IMR-90 (cell line): ENCODE measurements at places on chromosomes 3 and 15. TPM values are rescaled to one million over a fixed set of nuclear protein-coding genes. Genes with fewer than 3 reads are reported as not detected.

DNA sequence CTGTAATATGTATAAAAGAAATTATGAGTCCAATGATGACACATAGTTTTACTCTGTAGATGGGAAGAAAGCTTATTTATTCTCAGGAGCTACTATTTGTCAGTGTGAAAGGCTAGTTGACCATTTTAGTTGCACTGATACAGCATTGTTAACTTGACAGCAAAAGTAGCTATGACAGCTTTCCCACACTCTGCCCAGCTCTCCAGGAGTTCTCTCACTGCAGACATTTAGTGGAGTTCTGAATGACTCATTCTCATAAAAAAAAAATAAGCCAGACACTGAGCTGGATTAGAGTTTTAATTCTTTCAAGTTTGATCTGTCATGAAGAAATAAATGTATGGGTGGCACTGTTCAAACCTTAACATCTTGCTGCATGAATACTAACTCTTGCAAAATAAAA, 77.2 kb upstream of the CFAP20DC start:
- DNase-seq: peak; percentile 83

GRCh38 chr3:39106851-39107387, 508 bp downstream of the GORASP1 start:
- peak; percentile 50 for DNase-seq

ITPKA gene
- 1.1 and 1.4 TPM in 2 replicates for total RNA-seq

UPK1B gene
- total RNA-seq: 0.28 and 0.36 TPM in 2 replicates

DNA sequence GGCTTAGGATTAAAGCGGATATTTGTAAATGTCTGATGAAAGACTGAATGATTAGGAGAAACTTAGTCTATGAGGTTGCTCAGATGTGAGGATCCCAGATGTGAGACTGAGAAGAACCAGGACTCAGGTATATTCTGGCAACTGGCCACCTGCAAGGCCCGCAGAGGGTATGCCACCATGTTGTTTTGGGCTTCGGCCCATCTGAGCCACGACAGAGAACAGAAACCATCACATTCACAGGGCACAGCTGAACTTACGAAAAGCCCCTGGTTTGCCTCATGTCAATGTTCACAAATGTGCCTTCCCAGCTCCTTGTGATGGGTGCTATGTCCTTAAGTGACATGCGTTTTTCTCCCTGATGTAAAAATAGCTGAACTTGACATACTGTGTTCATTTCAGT, 412.5 kb upstream of the RORA start:
- DNase-seq: no peak

DNA sequence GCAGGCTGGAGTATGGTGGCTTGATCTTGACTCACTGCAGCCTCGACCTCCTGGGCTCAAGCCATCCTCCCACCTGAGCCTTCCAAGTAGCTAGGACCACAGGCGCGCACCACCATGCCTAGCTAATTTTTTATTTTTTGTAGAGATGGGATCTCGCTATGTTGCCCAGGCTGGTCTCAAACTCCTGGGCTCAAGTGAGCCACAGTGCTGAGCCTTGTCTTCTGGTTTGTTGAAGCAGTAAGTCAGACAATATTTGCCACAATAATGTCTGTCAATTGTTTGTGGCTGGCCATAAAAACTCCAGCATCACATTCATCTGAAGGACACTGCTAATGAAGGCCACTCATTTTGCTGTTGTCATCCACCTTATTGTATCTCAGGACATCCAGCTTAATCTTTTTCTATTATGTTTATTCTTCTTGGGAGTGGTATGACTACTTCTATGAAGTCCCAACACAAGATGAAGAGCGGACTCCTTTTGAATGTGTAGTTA, 185.9 kb downstream of the FNDC3B start:
- DNase-seq: no peak

DNA sequence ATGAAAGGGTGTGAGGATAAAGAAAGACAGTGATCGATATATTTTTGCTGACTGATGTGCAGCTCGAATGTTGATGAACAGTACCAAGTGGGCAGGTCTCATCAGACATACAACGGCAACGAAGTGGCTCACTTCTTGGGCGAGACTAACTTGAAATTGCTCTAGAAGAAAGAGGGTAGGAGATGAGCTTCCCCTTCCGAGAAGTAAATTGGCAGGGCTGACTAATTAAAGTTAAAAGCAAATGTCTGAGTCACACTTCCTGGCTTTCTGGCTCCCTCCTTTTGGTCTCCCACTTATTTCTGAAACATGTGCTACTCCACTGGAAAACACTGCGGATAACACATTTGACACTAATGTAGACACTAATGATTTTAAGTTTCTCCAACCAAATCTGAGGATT, 228.3 kb downstream of the ABHD5 start:
- no peak for DNase-seq

CCDC191 gene
- total RNA-seq: 0.72 and 0.83 TPM in 2 replicates

GRCh38 chr3:25781145-25781757, 2.0 kb downstream of the NGLY1 start:
- no peak for DNase-seq

- no peak for DNase-seq
These were observed 22.3 kb upstream of the C2CD4B start for GRCh38 chr15:62187425-62187824.

DNA sequence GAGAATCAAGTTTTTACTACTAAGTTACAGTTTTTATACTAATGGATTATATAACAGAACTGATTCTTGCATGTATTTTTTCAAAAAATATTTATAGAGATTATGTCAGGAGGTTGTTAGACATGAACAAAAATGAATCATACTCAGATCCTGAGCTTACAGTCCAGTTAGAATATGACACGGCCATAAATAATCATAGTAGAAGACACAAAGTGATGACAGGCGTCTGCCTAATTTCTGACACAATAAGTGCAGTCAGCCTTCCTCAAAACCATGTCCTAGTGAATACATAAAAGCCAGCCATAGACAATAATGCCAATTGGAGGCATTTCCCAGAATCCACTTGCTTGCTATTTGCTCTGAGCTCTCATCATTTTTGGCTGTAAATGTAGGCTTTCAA, 81.7 kb upstream of the POU1F1 start:
- no peak for DNase-seq

GOLGA8T gene
- not detected in 2 replicates for total RNA-seq

- DNase-seq: no peak
These were observed 7.1 kb downstream of the SEMA7A start for GRCh38 chr15:74426404-74427281.

- peak; percentile 68 for DNase-seq
These were observed 60.5 kb upstream of the MME start for GRCh38 chr3:155019575-155019974.

GRCh38 chr3:159839561-159840379, 148.9 kb upstream of the IL12A start:
- DNase-seq: no peak

SPATA12 gene
- total RNA-seq: under 0.01 TPM in 1 of 2 replicates, not detected in the other

DNA sequence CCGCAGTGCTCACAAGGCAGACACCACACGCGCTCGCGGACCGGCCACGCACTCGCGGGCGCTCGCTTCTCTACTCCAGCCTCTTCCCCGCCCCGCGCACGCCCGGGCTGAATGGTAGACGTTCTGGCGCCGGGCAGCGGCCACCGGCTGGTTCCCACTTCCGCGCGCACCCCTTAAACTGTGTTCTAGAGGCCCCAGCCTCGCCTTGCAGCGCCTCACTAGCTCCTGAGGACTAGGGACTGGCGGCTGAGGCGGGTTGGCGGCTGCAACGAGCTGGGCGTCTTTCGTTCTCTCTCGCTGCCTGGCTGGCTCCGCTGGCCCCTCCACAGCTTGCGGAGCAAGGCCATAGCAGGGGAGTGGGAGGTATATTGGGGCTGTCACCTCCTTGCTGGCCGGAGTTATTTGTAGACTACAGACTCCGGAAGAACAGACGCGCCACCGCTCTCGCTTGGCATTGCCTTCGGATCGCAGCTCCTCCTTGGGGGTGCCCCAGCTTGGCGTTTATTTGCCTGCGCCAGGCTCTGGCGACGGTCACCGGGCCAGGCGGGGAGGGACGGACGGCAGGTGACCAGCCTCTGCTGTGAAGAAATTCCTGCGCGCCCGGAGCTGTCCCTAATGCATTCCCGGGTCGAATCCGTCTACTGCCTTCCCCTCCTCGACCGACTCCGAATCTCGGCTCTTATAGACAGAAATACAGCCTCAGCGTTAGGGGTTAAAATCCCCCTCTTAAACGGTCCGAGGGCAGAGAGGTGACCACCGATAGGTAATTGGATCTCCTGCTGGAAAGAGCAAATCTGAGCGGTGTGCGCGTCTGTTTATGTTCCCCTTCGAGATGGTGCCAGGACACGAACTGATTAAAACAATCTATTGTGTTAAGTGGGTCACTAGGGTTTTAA, 1.3 kb downstream of the GREM1 start:
- no peak for DNase-seq

SLC27A2 gene
- under 0.01 TPM in 1 of 2 replicates, not detected in the other for total RNA-seq

PLSCR4 gene
- 2.8 and 3.8 TPM in 2 replicates for total RNA-seq

GRCh38 chr3:103437883-103438282, 1003.1 kb downstream of the ZPLD1 start:
- DNase-seq: no peak

DNA sequence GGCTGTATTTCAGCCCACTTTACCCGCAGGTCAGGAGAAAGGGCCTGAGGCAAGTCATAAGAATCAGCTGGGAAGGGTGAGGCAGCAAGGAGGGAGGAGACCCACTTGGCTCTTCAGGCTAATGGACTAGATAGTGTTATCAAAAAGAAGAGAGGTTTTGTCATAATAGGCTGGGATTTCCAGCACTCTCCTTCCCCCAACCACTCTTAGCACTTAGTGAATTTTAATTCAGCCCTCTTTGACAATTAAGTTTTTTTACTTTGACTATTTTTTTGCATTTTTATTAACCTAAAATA, 771 bp downstream of the MPI start:
- DNase-seq: no peak

GRCh38 chr3:160780245-160780644, 24.2 kb downstream of the PPM1L start:
- DNase-seq: no peak

GRCh38 chr3:63968612-63969350, 54.5 kb downstream of the PSMD6 start:
- peak; percentile 19 for DNase-seq

C3orf18 gene
- total RNA-seq: 6.8 and 6.9 TPM in 2 replicates

LRRC31 gene
- total RNA-seq: not detected in 2 replicates

DNA sequence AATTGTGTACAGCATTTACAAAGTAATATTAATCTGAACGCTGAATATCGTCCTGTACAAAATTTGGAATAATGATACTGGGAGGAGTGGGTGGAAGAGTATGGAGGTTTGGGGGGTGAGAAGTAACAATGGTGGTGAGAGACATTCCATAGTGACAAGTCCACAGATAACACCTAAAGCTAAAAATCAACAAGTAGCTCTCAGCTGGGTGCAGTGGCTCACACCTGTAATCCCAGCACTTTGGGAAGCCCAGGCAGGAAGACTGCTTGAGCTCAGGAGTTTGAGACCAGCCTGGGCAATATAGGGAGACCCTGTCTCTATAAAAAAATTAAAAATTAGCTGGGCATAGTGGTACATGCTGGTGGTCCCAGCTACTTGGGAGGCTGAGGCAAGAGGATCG, 5.1 kb downstream of the MRPS25 start:
- DNase-seq: no peak

- DNase-seq: peak; percentile 69
These were observed 317.8 kb upstream of the AGTR1 start for GRCh38 chr3:148379763-148380382.

DNA sequence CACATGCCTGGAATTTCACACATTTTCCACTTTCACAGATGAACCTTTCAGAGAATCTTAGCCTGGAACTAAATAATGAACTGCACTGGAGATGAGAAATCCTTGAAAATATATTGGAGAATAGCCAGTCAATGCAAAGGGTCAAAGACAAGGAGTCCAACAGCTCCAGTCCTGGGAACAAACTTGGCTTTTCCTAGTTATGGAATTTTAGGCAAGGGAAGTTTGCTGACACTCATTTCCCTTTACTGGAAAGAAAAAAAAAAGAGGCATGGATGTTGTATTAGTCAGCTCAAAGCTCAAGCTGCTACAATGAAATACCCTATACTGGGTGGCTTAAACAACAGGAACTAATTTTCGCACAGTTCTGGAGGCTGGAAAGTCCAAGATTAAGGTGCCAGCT, 690.8 kb upstream of the ARPP21 start:
- DNase-seq: no peak

GRCh38 chr15:73319460-73320245, 49.1 kb downstream of the HCN4 start:
- DNase-seq: no peak

EDC3 gene
- total RNA-seq: 16.7 and 16.8 TPM in 2 replicates

DNA sequence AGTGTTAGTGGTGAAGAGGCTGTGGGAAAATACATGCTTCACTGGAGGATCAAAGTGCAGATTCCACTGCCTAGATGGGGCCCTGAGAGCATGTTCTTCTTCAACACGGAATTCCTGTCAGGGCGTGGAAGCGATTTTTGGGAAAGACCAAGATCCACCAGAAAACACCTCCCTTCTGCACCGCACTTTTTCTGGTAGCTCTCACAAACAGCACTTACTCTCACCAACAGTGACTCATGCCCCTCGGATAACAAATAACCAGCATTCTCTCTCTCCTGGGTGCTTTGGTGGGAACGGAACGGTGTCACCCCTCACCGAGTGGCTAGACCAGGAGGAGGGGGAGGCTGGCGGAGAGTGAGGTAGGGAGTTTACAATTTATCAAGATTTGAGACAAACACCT, 40.1 kb downstream of the ADAMTSL3 start:
- DNase-seq: peak; percentile 32

- peak; percentile 97 for DNase-seq
These were observed 36.3 kb downstream of the LRTM1 start for GRCh38 chr3:54891540-54891897.

DNA sequence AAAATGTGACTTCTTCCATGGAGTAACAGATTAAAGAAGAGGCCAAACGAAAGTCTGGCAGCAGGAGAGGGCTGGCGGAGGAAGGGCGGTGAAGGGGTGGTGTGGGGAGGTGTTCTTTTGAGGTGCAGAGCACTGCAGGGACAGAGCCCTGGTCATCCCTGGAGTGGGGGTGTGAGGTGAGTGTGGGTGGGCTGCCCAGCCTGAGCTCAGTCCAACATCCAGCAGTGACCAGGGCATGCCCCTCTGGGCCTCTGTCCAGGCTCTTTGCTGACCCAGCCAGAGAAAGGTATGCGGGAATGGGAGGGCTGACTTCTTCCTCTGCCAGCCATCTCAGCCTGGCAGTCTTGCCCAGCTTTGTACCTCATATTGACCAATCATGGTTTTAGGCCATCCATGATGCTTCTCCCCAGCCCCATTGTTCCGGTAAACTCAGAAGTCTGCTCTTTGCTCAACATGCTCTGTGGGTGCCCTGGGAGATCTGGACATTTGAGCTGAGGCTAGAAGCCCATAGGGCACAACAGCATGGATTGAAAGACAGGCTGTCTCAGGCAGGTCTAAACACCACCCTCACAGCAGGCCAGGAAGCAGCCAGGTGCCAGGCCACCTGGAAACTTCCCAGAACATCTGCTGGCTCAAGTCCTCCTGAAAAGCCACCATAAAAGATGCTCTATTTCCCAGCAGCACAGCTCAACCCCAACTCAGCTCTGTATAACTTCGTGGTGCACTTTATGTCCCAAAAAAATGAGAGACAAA, 25.9 kb upstream of the CXCR6 start:
- DNase-seq: no peak

DNA sequence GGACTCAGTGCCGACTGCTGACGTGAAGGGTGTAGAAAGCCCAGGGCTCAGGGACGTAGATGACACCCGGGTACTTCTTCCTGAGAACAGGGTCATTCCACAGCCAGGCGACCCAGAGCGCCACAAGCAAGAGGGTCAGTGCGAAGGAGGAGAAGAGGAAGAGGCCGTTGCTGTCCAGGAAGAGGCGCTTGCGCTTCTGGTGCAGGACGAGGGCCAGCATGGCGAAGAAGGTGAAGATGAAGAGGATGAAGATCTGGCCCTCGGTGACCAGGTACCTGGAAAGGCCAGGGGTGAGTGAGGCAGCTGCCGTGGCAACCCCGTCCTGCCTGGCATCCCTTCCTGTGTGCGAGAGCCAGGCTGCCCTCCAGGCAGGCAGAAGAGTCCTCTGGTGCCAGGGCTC, 3.0 kb upstream of the CALML4 start:
- DNase-seq: no peak
